PC-9 (cell line): ENCODE measurements at places on chromosomes 4 and X.

DNA sequence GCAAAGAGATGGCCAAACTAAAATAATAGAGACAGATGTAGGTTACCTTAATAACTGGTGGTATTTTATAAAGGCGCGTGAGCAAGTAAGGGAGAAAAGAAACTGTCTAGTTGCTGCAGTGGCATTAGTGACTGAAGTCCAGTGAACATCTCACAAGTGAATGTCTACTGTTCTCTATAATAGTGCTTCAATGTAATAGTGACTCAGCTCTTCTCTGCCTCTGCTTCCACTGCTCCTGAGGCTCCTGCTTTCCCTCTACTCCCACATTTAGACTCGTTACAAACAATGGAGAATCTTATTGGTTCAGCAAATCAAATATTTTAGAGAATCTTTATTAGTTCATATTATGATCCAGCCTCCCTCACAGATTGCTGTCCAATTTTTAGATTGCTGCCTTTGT lies 779.1 kb upstream of the HTR2C start:
- DNase-seq: no peak

GRCh38 chr4:155608225-155608885 lies 58.3 kb upstream of the GUCY1A1 start:
- DNase-seq: no peak

GRCh38 chrX:2697741-2698299 lies 6.7 kb downstream of the CD99 start:
- DNase-seq: no peak

DNA sequence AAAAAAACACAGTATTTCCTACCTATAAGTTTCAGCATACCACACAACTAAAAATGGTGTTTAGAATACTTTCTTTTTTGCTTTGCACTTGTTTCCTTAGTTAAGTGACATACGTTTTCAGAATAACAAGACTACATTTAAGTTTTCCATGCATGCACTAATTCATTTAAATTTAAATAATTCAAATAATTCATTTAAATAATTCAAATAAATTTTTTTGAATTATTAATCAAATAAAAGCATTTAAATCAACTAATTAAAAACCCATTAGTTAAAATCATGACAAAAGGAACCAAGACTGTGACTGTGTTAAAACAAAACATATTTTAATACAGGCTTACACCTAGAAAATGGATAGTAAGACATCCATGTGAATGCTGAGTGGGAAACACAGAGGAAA lies 12.8 kb downstream of the ANXA5 start:
- DNase-seq: no peak

GRCh38 chrX:107675823-107676555 lies 47.7 kb downstream of the PRPS1 start:
- DNase-seq: no peak

GRCh38 chr4:110472583-110473329 lies 3.2 kb upstream of the ENPEP start:
- no peak for DNase-seq

DNA sequence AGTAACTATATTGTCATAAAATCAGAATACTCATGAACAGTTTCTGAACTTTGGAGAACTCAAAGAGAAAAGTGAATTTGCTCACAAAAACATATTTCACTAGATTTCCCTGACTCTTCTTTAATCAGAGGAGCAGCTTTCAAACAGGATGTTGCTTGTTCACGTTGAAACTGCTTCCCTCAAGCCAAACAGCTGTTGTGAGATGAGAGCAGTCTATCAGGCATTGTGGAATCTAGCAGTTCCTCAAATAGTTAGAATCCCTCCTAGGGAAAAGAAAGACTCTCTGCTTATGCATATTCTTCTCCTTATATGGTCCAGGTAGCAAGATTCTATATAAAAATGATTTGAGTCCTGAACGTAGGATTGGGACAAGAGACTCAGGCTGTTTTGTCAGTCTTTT lies 1012.1 kb downstream of the FAM133A start:
- DNase-seq: no peak

DNA sequence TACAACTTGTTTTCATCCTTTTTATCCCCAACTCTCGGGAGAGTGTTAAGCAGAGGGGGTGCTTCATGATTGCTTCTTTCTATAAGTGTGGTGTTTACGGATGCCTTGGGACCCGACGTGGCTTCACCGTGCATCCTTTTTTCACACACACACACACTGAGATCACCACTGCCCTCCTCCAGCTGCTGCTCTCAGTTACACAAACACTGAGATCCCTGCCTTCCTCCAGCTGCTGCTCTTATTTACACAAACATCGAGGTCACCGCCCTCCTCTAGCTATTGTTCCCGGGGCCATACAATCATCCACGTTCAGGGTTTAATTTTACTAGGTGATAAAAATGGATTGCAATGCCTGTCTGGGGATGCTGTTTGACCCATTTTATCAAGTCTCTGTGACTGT lies 155.4 kb upstream of the FAM9B start:
- DNase-seq: no peak

DNA sequence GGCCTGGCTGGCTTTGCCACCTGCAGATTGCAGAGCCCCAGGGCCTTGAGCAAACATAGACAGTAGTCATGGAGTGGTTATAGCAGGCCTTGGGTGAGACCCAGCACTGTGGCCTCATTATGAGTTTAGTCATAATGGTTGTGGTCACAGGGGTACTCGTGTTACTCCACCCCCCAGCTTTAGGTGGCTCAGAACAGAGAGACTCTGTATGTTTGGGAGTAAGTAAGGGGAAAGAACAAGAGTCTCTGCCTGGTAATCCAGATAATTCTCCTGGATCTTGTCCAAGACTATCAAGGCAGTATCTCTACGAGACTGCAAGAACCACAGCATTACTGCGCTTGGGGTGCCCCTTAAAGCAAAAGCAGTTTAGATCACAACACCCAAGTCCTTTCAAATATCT lies 62.3 kb upstream of the SCRG1 start:
- DNase-seq: no peak

DNA sequence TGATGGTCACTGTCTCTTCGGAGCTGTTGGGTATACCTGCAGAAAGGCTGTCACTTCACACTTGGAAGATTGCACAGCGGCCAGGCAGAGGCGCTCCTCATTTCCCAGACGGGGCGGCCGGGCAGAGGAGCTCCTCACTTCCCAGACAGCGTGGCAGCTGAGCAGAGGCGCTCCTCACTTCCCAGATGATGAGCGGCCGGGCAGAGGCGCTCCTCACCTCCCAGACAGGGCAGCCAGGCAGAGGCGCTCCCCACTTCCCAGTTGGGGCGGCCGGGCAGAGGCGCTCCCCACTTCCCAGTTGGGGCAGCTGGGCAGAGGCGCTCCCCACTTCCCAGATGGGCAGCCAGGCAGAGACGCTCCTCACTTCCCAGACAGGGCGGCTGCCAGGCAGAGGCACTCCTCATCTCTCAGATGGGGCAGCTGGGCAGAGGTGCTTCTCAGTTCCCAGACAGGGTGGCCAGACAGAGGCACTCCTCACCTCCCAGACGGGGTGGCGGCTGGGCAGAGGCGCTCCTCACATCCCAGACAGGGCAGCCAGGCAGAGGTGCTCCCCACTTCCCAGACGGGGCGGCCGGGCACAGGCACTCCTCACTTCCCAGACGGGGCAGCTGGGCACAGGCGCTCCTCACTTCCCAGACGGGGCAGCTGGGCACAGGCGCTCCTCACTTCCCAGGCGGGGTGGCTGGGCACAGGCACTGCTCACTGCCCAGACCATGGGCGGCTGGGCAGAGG lies 18.8 kb downstream of the PABPC1L2B start:
- DNase-seq: no peak

- no peak for DNase-seq
Measured at GRCh38 chr4:77123411-77123810, 33.6 kb upstream of the CCNG2 start.

DNA sequence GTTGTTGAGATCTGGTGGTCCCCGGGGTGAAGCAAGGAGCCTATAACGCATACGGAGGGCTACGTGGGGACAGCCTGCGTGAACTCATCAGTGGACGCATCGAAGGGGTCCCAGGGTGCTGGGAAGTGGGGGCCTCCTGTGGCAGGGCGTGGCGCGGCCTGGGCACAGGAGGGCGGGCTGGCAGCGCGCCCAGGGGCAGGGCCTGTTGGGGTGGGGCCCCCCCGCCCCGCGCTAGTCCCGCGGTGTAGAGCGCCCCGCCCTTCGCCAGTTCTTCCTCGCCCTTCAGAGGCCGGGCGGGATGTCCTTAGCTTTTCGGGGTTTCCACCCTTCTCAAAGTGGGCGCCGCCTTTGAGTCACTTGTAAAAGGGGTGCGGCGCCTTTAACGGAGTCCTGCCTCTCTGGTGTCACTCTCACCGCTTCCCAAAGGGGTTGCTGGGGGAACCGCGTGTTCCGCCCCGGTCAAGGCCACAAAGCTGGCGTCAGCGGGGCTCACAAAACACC lies 632 bp downstream of the PLP2 start:
- DNase-seq: peak; percentile 63

DNA sequence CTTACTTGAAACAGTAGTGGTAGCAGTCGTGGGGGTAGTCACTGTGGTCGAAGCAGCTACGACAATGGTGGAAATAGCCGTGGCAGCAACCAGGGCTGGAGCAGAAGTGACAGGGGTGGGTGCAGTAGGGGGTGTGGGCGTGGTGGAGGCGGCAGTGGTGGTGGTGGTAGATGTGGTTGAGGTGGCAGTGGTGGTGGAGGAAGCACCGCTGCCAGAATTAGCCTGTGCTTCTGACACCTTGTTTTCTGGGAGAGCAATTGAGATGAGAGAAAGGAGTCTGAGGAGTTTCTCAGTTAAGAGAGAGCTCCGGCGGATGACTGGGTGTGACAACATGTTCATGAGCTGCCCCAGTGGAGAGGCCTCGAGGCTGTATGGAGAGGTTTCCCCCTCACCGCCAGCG lies 113.5 kb upstream of the HSD17B10 start:
- no peak for DNase-seq

DNA sequence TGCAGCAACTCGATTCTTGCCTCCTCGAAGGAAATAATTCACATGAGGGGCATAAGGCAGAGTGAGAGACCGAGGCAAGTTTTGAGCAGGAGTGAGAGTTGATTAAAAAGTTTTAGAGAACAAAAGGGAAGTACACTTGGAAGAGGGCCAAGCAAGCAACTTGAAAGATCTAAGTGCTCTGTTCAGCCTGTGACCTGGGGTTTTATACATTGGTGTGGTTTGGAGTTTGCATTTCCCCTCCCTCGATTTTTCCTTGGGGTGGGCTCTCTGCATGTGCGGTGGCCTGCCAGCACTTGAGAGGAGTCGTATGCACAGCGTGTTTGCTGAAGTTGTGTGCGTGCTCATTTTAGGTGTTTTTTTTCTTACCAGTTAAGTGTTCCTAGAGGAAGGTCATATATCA lies 356.4 kb downstream of the KLHL4 start:
- no peak for DNase-seq
